IMR-90 (cell line): ENCODE measurements at places on chromosomes 16 and 17. TPM values are rescaled to one million over a fixed set of nuclear protein-coding genes. Genes with fewer than 3 reads are reported as not detected.

The BCO1 gene
- not detected in 2 replicates for total RNA-seq

The HBQ1 gene
- not detected in 2 replicates for total RNA-seq

The UTS2R gene
- not detected in 2 replicates for total RNA-seq

The ABCC12 gene
- under 0.01 TPM in 2 replicates for total RNA-seq

The TBX6 gene
- total RNA-seq, result not detected in 2 replicates
